IPS-NIHi11 (cell line): ENCODE measurements at places on chromosomes 5 and 9.

DNA sequence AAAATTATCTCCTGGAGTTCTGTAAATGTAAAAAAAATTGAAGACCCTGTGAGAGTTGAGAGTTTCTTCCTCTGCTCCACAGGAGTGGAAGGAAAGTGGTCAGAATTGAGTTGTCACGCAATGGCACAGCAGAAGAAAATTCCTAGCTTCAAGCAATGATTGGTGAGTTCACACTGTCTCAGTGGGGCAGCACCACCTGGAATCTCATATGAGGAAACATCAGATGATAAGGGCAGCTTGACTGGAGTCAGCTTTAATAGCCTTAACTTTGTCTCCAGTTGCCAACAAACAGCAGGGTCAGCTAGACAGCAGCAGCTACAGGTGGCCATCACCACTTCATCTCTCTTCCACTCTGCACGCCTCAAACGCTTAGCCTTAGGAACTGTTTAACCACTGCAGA, 211.1 kb downstream of the EFNA5 start:
- no peak for DNase-seq

GRCh38 chr5:78781611-78782286, 133.2 kb upstream of the LHFPL2 start:
- DNase-seq, result no peak

DNA sequence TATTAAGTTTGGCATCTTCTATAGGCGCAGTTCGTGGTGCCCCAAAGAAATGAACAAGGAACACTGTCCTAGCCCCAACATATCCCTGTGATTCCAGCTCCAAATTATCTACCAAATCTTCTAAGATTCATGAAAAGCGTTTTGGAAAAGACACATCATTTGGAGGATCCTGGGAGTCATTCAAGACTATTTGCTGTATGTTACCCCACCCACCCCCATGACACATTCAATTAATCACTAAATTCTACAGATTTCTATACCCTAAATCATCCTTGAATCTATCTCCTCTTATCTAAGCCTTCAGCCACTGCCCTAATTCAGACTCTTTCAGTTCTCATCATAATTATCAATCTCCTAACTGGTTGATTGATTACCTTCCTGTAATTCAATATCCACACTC, 5.5 kb upstream of the RUSC2 start:
- no peak for DNase-seq

DNA sequence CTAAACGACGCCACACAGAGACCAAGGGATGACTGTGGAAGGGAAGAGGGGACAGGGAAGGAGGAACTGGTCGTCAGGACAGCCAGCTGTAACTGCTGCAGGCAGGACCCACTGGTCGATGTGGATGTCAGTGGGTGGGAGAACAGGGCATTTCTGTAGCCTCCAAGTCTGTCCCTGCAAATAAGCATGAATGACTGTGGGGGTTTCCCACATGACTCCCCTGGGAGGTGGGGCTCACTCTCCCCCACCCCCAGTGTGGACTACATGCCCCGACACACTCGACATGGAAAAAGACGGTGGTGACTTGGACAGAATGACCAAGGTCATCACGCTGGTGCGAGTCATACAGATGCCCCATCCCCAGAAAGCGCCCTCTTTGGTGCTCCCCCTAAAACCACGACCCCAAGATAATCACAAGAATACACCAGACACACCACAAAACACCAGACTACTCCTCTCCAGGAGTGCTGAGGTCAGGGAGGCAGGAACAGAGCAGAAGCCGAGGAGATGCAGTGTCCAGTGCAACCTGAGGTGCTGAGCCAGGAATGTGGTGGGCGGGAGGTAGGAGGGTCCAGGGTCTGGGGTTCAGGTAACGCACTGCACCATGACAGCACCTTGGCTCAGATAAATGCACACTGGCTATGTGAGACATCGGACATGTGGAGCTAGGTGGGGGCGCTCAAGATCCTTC, 64.9 kb downstream of the SECISBP2 start:
- DNase-seq, result peak; percentile 50
